Effector memory CD4-positive, alpha-beta T cell (primary cell): ENCODE measurements at places on chromosomes 3 and 15.

DNA sequence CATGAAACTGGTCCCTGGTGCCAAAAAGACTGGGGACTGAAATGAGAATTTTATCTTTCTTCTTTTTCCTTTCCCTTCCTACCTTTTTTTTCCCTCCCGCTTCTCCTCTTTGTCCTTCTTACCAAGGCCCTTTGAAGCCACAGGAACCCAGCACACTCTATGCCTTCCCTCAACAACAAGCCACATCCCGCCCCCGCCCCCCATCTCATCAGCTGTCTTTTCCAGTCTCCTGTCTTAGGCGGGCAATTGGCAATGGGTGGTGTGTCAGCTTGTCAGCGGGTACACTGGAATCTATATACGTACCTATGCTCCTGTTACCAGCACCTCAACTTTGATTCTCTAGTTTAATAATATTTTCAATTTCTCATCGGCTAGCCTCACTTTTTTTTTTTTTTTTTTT is 56.3 kb upstream of the CHD2 start:
- DNase-seq: no peak

DNA sequence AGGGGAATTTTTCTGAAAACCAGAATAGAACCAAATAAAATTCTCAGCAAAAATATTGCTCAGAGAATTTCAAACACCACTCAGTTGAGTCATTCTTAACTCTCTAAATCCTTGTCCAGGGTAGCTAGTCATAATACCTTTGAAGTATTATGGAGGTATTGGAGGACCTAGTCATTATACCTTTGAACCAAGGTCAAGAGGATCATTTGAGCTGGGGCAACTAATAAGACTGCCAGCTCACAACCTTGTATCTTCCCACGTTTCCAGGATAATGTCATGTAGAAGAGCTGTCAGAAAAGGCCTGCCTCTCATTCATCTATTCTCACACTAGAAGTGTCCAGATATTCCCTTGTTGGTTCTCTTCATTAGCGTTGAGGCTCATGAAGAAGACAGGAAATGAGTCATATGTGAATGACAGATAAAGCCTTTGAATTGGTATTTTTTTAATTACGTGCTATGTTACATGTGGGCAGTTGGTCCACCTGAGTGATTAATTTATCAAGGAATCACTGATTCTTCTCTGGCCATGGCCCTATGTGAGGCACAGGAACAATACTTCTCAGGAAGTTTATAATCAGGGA is 48.3 kb downstream of the TOPAZ1 start:
- DNase-seq: no peak

- no peak for DNase-seq
These were observed 319.6 kb downstream of the ZBTB20 start for GRCh38 chr3:114827495-114827894.

DNA sequence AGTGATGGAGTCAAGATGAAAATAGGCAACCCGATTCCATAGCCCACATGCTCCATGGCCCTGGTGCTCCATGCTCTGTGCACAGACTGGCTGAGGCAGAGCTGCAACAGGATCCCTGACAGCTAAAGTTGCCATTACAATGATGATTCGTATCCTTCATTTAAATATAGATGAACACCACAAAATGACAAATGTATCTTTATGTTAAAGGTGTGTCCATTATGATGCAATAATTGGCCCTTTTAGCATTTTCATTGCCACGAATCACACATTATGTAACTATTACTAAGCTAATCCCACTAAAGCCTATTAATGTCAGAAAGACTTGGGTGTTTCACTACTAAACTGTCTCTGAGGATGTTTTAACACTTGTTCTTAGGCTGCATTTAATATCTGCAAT is 270.2 kb upstream of the THBS1 start:
- no peak for DNase-seq

DNA sequence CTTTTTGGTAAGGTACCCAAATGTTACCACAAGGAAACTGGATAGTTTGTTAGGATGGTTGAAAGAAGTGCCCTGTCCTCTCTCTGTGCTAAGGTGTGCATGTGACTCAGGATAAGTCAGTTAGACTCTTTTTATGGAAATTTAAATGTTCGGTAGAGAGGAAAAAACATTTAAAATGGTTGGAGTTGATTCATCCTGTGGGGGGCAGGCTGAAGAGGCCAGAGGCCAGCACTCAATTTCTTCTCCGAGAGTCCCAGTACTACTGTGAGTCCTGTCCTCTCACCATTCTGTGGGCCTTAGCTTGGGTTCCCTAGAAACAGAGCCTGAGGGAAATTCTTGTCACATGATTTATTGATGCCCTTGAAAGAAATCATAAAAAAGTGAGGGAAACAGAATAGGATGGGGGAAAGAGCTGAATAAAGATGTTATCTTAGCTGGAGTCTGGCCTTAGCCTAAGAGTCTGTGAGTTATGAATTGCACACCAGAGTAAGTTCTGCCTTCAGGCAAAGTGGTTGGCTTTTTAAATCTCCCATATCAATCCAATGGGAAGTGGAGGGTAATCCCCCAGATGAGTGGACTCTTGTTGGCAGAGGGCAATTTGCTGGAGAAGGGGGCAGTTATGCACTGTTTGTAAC is 106.5 kb upstream of the GALNT15 start:
- no peak for DNase-seq

DNA sequence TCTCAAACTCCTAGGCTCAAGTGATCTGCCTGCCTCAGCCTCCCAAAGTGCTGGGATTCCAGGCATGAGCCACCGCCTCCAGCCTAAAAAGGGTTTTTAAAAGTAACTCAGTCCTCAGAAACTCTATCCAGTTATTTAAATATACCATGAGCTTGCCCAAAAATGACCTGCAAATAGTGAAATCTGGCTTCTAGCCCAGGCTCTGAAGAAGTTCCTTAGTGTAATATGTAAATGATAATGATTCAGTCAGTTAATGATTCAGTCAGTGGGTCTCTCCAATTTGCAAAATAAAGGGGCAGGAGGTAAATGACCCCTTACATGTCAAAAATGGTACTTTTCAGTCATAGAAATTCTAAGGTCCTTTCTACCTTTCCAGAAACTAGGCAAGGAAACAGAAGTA is 28.8 kb downstream of the LRRC2 start:
- DNase-seq: no peak

DNA sequence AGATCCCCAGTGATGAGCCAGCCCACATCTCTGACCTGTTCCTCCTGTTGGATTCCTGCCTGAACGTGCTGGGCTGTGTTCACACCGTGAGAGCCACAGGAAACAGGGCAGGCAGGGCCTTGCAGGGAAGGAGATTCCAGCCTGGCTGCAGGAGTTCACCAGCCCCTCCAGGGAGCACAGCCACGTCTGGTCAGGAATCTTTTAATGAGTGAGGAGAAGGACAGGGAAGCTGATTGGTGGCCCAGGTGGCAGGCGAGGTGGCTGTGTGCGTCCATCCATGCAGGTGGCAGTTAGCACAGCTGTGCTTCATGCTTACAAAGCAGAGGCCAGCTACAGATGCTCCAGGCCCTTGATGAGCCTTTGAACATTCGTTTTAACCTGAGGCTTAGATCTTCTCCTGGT is 10.5 kb downstream of the LRRK1 start:
- DNase-seq: no peak

- no peak for DNase-seq
These were observed 46.8 kb upstream of the MYRIP start for GRCh38 chr3:39762537-39763070.

DNA sequence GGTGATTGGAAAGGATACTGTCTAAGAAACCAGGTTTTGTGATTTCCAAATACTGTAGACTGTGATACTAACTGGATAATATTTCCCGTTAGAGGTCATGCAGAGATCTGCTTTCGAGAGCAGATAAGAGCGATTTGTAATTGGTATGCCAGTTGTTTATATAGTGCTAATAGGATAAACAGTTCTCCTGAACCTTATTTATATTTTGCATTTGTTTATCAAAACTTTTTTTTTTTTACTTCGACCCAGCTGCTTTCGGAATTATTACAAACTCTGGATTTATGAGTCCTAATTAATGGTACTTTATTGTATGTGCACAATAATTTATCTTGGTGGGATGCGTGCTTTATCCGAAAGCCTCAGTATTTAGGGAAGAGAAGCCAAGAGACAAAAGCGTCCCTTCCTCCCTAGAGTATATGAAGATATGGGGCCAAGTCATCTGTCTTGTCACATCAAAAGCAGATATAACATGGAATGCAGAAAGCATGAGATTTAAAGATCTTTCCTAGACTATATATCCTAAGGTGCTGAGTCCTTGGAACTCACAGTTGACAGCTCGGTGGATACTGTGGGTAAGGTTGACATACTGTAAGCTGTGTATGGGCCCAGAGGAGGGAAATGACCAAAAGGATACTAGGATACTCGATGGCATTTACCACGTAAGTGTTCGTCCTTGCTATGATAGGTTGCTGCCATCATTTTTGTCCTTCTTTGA is 62.2 kb downstream of the SMAD6 start:
- no peak for DNase-seq

GRCh38 chr15:32029409-32029861 is 880 bp upstream of the CHRNA7 start:
- no peak for DNase-seq

DNA sequence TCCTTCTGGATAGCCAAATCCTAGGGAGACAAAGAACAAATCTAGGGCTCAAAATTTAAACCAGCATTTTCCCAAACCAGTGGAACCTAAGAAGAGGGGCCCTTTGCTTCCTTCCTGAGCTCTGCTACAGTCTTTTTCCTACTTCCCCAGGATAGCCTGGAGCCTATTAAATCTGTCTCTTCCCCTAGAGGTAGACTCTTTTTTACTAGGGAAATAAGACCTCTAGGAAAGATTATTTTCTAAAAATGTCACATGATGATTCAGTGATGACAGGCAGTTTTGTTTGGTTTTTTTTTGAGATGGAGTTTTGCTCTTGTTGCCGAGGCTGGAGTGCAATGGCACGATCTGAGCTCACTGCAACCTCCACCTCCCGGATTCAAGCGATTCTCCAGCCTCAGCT is 18.5 kb downstream of the RMDN3 start:
- no peak for DNase-seq

DNA sequence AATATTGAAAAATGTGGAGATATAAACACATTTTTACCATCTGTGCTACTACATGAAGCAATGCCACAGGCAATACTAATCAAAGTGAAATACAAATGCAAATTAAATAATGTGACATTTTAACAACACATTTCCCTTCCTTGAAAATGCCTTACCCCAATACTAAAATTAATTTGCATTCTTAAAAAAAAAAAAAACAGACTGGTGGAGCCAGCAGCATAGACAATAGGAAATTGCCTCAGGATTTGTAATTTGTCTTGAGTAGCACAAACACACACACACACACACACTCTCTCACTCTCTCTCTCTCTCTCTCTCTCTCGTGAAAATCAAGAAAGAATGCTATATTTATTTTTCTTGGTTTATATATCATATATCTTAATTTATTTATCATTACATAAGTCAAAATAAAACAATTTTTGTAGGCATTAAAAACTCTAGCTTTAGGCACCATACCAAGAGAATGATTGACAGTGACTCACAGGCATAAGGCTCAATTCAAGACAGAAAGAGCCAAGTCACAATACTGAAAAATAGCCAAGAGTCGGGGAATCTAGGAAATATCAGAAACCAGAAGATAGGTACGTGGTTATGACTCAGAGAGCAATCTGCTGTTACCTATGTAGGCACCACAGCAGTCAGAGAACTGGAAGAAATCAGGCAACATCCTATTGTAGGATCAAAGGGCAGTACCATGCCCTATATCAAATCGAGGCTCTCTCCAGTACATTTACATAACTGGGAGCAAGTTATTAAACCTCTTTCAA is 23.0 kb downstream of the SUCNR1 start:
- no peak for DNase-seq

DNA sequence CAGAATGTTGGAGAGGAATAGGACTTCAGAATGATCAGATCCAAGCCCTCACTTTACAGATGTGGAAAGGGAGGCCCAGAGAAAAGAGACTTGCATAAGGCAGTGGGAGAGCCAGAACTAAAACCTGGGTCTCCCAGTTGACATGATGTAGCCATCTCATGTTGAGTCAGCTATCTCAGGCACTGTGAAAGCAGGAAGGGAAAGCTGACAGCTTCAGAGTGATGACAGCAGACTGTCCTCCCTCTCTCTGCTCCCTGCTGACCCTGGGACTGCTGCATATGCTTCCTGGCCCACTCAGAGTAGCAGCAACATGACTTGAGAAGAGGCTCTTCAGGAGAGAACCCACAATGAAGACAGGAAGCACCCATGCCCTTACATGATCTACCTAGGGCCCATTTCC is 14.7 kb downstream of the FHIT start:
- no peak for DNase-seq

DNA sequence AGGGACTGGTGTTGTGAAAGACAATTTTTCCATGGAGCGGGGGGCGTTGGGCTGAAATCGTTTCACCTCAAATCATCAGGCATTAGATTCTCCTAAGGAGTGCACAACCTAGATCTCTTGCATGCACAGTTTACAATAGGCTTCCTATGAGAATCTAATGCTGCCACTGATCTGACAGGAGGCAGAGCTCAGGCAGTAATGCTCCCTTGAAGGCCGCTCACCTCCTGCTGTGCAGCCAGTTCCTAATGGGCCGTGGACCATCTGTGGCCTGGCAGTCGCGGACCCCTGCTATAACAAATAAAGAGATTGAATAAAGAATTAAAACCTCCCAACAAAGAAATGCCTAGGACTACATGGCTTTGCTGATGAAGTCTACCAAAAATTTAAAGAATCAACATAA is 25.3 kb upstream of the ANKRD28 start:
- DNase-seq: no peak

GRCh38 chr3:176119826-176120225 is 1077.5 kb downstream of the TBL1XR1 start:
- no peak for DNase-seq

DNA sequence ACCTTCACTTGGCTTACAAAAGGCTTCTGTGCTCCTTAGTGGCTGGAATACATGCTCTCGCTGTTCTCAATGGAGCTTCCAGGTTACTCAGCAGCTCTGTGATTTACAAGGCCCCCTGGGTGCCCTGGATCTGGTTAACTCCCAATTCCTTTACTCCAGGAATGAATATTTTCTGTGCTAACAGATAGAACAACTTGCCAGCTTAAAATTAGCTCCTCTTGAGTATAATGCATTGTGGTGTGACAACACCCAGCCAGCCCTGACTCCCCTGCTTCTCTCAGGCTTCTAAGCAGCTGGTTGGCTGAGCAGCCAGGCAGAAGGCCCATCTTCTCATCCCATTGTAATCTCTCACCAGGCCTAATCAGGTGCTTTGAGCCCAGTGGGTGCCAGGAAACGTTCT is 246.4 kb downstream of the ALCAM start:
- no peak for DNase-seq

DNA sequence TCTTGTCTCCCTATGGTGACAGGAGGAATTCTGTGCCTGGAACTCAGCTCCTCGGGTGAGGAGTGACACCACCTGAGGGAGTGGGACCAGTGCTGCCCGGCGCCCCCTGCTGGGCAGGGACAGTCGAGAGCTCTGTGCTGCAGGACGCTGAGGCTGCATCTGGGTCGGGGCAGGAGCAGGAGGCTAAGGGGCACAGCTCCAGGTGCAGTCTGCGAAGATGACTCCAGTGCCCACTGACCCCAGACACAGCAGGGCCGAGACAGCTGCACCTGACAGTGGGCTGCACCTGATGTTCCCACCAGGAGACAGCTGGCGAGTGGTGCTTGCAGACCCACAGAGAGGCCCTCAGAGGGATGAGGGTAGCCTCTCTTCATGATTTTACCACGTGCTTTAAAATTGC is 152.9 kb downstream of the ATP10A start:
- DNase-seq: no peak
